Central memory CD4-positive, alpha-beta T cell (primary cell): ENCODE measurements at places on chromosomes 4 and X.
A peak's percentile ranks its signal among the peaks of the same experiment; 100 is the strongest.

- no peak for DNase-seq
Observed at GRCh38 chr4:154312246-154312645, 179.4 kb downstream of the DCHS2 start.

GRCh38 chrX:82757614-82758013 is 750.5 kb upstream of the POU3F4 start:
- no peak for DNase-seq

DNA sequence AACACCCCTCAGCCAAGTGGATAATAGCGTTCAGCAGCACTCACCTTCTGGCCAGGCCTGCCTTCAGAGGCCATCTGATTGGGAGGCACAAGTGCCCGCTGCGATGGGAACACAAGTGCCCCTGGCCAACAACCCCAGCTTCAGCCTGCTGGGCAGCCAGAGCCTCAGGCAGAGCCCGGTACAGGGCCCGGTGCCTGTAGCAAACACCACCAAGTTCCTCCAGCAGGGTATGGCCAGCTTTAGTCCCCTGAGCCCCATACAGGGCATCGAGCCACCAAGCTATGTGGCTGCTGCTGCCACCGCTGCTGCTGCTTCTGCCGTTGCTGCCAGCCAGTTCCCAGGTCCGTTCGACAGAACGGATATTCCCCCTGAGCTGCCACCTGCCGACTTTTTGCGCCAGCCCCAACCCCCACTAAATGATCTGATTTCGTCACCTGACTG is 55.9 kb upstream of the MTM1 start:
- no peak for DNase-seq

GRCh38 chr4:67701517-67701850 is 529 bp upstream of the UBA6 start:
- DNase-seq, result no peak

GRCh38 chrX:150163221-150163930 is 199.7 kb upstream of the MAMLD1 start:
- no peak for DNase-seq

DNA sequence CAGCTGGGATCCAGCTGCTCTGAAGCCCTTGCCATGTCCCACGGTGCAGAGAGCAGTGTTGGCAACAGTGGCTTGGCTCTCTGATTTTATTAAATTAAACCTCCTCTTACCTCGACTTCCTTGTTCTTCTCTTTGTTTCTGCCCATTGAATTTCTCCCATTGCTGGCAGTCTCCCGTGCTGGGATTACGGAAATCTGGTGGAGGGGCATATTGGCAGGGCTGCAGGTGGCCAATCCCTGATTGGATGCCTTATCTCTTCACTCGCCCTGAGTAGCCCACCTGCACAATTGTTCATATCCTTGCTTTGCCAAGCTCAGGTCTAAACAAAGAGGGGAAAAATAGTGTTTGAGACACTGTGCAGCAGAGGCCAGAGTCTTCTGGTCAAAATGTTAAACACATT is 493.9 kb downstream of the TMA16 start:
- DNase-seq, result no peak

GRCh38 chr4:139913995-139914598 is 239.9 kb downstream of the MAML3 start:
- DNase-seq, result no peak

- no peak for DNase-seq
Observed at GRCh38 chr4:168059251-168059650, 33.1 kb upstream of the ANXA10 start.

GRCh38 chr4:133467290-133467947 is 318.3 kb downstream of the PCDH10 start:
- DNase-seq, result no peak

GRCh38 chr4:157992038-157992705 is 180.7 kb downstream of the GASK1B start:
- DNase-seq, result peak; percentile 6

DNA sequence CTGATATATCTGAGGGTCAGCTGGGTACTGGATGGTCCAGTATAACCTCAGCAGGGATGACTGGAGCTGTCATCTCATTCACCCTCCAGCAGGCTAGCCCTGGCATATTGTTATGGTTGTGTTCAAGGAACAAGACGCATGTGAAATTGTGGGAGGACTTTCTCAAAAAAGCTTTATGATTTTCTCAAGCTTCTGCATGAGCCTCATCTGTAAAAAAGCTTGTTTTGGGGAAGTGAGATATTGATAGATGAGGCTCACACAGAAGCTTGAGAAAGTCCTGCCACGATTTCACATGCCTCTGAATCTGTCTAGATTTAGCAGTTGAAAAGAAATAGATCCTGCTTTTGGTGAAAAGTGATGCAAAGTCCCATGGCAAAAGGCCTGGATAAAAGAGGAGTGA is 93.4 kb downstream of the SPCS3 start:
- no peak for DNase-seq

GRCh38 chr4:112511093-112511802 is 4.7 kb downstream of the NEUROG2 start:
- no peak for DNase-seq

DNA sequence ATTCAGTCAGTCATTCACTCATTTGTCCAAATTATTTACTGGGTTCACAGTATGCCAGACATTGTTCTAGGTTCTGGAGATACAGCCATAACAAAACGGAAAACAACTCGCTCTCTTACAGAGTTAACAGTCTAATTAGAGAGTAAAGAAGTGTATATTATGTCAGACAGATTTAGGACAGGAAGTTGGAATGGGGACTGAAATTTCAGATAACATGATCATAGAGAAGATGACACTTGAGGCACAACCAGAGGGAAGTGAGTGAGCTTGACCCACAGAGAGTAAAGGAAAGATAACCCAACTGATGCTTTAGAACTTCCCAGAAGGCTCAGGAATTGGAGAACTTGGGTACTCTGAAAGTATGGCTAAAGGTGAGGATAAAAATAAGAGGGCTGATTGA is 139.4 kb downstream of the ZAR1 start:
- DNase-seq, result no peak

- no peak for DNase-seq
Observed at GRCh38 chr4:120293341-120293740, 226.7 kb upstream of the MAD2L1 start.

- DNase-seq, result no peak
Observed at GRCh38 chrX:133151336-133151735, 54.4 kb upstream of the USP26 start.

DNA sequence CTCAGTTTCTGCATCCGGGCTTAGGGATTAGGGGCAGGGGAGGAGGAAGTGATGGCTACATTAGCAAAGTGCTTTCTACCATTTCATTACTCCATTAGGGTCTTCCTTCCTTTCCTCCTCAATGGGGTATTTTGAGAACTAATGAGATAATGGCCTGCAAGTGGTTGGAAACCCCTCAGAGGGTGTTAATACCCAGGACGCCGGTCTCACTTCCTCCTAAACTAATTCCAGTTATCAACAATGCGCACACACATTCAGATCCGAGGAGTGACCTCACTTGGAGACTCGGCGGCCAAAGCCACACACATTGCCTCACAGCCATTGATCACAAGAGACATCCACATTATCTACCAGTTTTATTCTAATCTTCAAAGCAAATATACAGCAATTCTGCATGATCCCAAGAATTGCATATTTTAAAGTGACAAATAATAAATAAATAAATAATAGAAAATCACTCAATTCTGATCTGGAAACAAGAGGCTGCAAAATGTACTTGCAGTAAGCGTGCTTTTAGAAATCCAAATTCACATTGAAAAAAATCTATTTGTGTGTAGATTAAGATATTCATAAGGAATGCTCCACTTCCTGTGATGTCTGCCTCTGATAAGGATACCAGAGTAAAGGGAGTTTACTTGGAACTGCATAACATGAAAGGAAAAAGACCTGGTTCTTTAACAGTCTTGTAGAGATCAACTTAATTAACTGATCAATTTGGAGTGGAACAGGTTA is 329.1 kb downstream of the FBXW7 start:
- no peak for DNase-seq

- no peak for DNase-seq
Observed at GRCh38 chr4:54391104-54391503, 162.0 kb downstream of the PDGFRA start.

- DNase-seq, result no peak
Observed at GRCh38 chr4:5118994-5119835, 67.9 kb downstream of the STK32B start.

DNA sequence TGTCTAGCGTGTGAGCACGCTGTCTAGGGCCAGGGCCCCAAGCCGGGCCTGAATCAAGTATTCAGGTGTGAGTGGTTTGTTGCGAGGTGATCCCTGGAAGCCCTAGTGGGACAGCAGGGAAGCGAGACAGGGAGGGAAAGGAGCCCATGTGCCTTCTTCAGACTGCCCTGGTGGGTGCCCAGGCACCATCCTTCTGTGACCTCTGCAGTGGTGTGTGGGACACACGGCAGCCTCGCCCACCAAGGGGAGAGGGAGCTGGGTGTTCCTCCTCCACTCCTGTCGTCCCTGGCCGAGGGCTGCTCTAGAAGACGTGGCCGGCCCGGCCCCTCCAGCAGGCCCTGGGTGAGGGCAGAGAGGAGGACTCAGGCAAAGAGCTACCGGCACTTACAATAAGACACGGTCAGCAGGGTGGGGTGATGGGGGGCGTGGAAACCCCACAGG is 47.4 kb downstream of the HTRA3 start:
- DNase-seq, result no peak

DNA sequence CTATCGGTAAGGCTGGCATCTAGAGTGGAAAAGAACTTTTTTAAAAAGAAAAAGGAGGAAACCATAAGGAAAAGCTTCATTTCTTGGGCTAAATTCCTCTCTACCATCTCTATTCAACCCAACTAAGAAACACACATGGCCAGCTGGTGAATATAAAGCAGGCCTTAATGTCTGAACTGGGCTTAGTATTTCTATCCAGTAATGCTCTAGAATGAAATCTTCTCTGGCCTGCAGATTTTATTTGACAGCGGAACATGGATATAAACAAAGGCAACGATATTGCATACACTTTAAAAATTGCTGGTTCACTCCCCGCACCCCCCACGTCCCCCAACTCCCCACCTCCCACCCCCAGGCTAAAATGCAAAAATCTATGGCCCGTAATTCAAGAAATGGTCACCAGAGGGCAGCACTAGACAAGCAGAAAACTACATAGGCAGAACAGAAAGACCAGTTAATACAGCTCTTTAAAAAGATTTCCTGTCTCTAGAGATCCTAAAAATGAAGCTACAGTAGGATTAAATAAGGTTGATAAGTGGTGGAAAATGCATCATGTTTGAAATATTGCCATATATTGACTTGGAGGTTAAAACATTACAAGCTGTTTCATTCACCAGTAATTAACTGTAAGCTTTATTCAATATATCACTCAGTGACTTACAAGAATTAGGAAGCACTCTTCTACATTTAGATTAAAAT is 155.2 kb upstream of the GALNT7 start:
- DNase-seq, result peak; percentile 31

GRCh38 chrX:9765737-9766097 is at the start of gene GPR143:
GPR143 (minus strand) TSS chrX:9765847; CDS start chrX:9765817, 30 bp downstream.
- no peak for DNase-seq

- no peak for DNase-seq
Observed at GRCh38 chrX:27953171-27953570, 28.1 kb downstream of the DCAF8L1 start.

- DNase-seq, result no peak
Observed at GRCh38 chrX:154004315-154004714, 15.4 kb downstream of the IRAK1 start.

GRCh38 chrX:18353931-18354368 is 538 bp downstream of the SCML2 start:
- DNase-seq, result peak; percentile 8

DNA sequence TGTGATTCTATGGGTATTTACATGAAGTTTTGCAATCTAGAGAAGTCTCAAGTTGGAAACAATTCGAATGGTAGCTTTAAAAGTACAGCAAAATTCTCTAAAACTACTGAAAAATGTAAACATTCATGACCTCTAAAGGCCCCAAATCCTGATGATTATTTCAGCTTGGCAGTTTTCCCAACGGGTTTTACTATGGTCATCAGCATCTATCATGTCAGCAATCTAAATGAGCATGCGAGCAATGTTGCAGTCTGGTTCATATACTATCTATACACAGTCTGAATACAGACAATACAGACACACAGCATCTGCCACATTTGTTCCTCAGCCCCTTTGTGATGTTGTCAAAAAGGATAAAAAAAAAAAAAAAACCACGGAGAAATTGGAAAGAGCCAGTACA is 790.3 kb upstream of the HTR2C start:
- DNase-seq, result no peak

DNA sequence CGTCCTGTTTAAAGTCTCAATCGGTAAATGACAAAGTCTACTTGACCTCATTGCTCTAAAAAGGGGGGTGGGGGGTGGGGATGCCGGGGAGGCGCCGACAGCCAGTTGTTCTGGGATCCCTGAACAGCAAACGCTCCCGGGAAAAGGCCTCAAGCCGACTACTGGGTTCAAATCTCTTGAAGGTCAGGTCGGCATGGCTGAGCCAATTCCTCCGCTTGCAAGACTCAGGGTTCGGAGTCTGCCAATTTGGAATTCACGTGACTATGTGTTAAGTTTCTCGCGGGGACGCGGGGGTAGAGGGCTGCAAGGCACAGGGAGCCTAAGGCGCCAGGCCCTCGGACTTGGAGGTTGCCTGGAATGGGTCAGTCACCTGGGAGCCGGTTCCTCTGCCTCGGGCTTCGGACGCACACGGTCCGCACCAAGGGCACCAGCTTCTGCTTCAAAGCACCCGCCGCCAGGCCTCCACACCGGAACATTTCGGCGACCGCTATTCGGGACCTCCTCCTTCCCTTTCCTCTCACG is 399 bp downstream of the AIFM1 start:
- no peak for DNase-seq

DNA sequence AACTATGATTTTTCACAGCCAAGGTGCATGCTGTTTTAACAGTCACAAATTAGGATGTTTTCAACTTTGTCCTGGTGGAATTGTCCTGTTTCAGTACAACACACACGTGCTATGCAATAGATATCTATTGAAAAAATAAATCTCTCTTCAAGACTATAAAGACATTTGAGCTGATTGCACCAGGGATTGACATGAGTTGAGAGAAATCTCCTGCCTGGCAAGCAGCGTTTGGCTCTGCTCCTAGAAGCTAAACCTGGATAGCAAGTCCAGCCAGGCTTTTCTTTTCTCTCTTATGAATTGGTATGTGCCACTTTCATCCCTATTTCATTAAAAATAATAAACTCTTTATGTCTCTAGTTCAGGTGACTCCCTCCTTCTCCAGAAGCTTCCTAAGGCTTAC is 16.6 kb upstream of the NPNT start:
- no peak for DNase-seq

DNA sequence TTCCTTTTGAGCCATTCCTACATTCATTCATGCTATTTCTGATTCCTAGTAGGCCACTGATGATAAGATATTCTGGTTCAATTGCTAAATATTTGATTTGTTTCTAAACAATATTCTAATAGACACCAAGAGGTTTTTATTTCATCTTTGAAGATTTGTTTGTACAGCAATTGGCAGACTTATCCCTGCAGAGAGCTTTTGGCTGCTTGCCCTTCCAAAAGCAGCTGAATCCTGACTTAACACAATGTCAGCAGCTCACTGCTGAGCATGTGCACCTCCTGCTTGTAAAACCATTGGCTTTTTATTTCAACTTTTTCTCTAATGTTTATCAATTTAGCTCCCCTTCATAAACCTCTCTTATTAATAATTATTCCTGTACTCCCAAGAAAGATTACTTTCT is 45.3 kb downstream of the MMRN1 start:
- no peak for DNase-seq
